ENCODE measurements at places on chromosomes 1 and 21.
A peak's percentile ranks its signal among the peaks of the same experiment; 100 is the strongest.

GRCh38 chr1:31985430-31985829, 28.2 kb upstream of the KHDRBS1 start:
- no peak for DNase-seq

- no peak for DNase-seq
Observed at GRCh38 chr1:76580206-76580605, 287.1 kb upstream of the ST6GALNAC5 start.

GRCh38 chr1:22887491-22887890, 85.2 kb downstream of the LACTBL1 start:
- DNase-seq, result no peak

GRCh38 chr1:7220007-7220406, 434.8 kb downstream of the CAMTA1 start:
- DNase-seq, result no peak

GRCh38 chr1:215459136-215459535, 108.0 kb upstream of the KCTD3 start:
- DNase-seq, result no peak

- no peak for DNase-seq
Observed at GRCh38 chr21:31371715-31372470, 27.8 kb upstream of the TIAM1 start.

DNA sequence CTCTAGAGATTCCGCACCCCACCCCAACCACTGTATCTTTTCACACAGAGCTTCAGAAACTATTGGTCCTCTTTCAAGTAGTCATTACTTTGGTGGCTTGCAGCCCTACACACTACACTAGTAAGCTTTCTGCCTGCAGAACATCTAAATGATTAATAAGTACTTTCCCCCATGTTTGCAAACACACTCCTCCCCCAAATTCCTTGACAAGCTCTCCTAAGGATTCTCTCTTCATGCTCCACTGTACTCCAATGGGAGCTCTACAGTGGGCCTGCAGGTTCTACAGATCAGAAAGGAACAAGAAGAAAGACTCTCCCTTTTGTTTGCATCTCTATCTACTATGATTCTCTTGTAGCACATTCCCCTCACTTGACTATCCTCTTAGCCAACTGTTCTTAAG, 16.3 kb upstream of the NUF2 start:
- no peak for DNase-seq

DNA sequence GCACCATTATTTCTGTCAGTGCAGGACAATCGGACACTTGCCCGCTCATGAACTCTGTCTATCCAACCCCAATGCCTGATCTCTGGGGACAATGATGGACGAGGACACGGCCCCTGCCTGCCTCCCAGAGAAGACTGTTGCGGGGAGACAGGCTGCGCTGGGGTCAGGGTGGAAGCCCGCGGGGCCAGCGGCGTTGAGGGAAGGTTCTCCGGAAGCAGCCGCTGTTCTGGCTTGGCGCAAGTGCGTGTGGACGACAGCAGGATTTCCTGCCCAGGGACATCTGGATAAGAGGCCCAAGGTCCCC, 18.8 kb downstream of the RHBG start:
- DNase-seq, result no peak

DNA sequence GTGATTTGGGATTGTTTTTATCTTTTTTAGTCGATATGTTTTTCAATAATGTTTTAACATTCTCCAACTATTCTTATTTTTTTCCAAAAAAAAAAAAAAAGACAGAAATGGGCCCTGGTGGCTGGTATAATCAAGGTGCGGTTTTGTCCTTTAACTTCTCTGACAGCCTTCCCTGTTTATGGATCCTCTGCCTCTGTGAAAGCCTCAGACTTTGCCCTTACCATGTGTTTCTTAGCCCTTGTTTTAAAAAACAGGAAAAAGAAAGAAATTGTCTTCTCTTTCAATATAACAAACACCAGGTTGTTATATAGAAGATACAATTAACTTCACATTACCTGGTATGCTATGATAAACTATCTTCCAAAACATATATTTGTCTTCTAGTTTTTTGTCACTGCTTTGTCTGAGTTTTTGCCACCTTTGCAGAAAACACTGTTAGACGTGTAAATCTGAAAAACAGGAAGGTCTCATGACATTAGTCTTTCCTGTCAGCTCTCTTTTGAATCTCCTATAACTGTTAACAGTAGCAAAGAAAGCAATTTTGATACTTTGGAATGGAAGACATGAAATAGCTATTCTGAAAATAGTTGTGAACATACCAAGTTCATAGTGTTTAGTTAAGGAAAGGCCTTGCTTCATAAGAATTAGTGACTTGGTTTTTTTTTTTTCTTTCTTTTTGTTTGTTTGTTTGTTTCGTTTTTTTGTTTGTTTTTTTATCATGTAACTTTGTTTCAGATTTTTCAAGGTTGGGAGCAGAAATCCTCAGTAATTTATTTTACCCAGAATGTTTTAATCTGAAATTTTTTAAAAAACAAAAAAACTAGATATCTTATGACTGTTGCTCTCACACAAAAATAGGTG, 31.7 kb upstream of the CACYBP start:
- no peak for DNase-seq

DNA sequence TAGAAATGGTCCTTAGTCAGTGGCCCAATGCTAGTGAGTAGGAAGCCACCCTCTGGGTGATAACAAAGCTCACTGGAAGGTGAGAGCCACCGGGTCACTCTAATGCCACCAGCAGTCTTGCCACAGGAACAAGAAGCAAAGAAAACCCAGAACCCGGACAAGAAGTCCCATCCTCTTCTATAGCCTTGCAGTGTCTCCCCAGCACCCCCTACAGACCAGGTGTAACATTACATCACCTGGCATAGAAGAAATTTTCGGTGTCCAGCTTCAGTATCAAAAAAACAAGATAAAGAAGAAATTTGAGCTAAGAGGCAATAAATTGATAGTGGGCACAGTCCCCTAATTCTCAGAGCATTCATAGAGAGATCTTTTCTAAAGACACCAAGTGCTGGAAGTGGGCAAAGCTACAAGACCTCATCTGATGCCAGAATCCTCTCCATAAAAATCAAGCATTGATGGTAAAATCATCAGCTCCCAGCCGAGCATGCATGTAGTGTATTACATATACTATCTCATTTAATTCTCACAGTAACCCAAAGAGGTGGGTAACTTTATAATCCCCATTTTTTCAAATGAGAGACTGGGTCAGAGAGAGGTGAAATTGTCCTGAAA, 491.0 kb downstream of the MATN1 start:
- DNase-seq, result no peak

GRCh38 chr1:97245682-97246081, 524.1 kb downstream of the PTBP2 start:
- no peak for DNase-seq

DNA sequence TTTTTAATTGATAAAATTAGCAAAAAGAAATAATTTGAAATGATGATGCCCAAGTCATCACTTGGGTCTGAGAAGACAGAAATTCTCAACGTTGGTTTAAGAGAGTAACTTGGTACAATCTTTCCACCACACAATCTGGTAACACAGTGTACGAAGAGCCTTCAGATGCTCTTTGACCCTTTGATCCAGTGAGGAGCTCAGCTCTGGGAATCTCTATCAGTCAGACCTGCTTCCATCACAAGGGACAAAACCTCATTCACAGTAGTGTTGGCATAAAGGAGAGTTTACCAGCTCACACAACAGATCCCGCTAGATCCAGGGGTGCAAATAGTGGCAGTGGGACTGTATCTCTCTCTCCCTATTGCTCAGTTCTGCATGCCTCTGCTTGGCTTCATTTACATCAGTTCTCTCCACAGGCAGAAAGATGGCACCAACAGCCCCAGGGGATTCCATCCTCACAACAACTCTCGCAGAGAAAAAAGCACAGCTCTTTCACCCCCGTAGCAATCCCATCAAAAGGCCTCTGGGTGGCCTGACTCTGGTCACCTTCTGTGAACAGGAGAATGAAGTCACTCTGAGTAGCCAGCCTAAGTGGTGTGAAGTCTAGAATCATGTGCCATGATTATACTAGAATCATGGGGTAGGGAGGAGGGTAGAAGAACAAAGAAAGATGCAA, 119.7 kb downstream of the ZNF281 start:
- DNase-seq, result no peak

GRCh38 chr1:209603877-209604276, 20.4 kb downstream of the CAMK1G start:
- no peak for DNase-seq

DNA sequence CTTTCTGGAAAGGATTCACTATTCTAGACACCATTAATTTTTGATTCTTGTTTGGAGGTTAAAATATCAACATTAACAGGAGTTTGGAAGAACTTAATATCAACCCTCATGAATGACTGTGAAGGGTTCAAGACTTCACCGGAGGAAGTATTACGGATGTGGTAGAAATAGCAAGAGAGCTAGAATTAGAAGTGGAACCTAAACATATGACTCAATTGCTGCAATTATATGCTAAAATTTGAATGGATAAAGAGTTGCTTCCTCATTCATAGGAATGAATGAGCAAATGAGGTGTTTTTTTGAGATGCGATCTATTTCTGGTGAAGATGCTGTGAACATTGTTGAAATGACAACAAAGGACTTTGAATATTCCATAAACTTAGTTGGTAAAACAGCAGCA, 77.9 kb upstream of the TNFSF4 start:
- no peak for DNase-seq

- no peak for DNase-seq
Observed at GRCh38 chr1:91940496-91940895, 8.7 kb upstream of the BRDT start.

DNA sequence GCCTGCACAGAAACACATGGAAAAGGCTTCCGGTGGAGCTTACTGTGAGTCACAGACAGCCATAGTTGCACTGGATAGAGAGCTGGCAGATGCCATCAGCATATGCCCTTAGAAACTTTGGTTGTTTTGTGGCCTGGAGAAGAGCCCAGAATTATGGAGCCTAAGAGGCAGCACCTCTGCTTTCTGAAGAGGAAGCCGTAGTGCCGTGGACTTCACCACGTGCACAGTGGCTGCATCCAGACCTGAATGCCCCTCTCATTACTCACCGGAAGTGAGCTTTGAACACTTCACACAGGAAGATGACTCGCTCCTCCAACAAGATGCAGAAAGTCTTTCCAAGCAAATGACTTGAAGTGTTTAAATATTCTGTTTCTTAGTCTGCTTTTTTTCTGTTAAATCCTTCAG, 28.4 kb downstream of the JUN start:
- peak; percentile 31 for DNase-seq

DNA sequence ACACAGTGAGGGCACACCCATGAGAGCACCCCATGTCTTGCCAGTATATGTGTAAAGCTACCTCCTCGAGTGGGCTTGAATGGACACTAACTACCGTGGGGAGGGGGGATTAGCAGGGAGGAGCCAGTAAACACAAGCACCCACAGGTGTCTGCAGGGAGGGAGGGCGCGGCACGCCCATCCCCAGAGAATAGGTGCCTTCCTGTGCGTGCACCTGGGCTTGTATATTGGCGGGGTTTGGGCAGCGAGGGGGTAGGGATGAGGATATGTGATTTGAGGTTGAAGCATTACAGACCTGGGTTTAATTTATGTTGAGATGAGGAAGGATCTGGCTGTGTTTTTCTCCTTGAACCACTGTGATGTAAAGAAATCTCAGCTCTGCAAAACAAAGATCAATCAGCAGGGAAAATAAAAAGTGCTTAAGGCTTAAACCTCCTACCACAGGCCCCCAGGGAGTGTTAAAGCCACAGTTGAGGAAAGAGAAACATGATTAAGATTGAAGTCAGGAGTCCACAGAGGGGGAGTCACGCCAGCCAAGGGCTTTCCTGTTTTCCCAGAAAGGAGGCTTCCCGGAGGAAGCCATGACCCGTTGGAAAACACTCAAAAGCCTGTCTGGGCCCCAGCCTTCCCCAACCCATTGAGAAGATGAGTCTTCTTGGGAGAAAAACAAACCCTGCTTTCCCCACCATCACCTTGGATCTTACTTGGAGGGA, 80.0 kb downstream of the CAMK2N1 start:
- DNase-seq, result no peak

GRCh38 chr1:85220756-85221201, 20.0 kb upstream of the SYDE2 start:
- DNase-seq, result no peak
